Activated B cell treated with CpG ODN at 0.5 μM for 24 hours (primary cell): ENCODE measurements at places on chromosomes 13 and 19. TPM values are rescaled to one million over a fixed set of nuclear protein-coding genes. Genes with fewer than 3 reads are reported as not detected.

- DNase-seq: peak; percentile 39
These were observed 16.0 kb downstream of the PIP5K1C start for GRCh38 chr19:3684054-3684816.

GRCh38 chr13:22018836-22019210, 347.9 kb downstream of the FGF9 start:
- DNase-seq: no peak

GRCh38 chr13:93477238-93477637, 250.6 kb downstream of the GPC6 start:
- DNase-seq: no peak

DNA sequence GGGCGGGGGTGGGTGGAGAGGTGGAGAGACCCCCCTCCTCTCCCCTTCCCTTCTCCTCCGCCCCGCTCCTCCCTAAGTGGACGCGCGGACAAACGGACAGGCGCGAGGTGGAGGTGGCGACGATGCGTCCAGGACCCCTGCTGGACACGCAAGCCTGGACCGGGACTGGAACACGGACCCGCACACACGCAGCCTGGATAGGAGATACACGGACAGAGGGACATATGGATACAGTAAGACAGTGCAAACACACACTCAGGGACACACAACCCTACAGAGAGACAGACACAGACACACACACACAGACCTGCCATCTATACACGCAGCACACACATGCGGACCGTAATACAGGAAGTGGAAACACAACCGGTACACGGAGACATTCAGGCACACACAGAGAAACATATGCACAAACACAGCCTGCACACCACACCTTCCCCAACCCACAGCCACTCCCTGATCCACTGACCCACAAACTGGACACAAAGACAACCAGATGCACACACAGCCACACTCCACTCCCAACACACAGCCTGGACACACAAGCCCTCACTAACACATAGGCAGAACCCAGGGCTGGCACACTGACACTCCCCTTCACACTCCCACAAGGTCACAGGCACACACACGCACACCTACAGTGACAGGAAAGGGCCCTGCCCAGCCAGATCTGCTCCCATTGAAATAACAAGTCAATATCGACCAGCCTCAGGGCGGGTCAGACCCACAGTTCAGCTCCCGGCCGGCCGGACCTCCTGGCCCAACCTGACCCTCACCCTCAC, 696 bp upstream of the ERFL start:
- DNase-seq: no peak

- DNase-seq: no peak
These were observed 75.2 kb upstream of the MCF2L start for GRCh38 chr13:112893570-112894422.

DNA sequence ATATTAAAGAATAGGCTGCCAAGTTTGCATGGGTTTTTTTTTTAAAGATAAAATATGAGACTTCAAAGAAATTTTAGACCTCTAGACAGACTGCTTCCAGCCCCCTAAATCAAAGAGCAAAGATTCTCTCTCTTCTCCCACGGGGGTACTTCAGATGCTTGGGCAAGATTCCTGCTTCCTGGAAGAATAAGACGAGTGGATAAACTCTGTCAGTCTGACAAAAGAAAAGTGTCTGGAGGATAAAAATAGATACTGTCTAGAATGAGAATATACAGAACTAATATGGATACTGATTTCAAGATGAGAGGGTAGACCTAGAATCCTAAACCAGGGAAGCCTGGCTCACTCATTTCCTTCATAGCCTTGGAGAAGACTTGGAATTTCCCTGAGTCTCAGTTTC, 435.1 kb downstream of the FOXO1 start:
- DNase-seq: no peak

The PSG1 gene
- not detected in 2 replicates for total RNA-seq

GRCh38 chr19:18507727-18508440, 14.0 kb downstream of the ELL start:
- DNase-seq: no peak

- no peak for DNase-seq
These were observed 2.5 kb downstream of the BSG start for GRCh38 chr19:574658-575526.

- DNase-seq: no peak
These were observed 241.3 kb downstream of the DACH1 start for GRCh38 chr13:71625694-71626093.

GRCh38 chr19:42452590-42452989, 9.8 kb upstream of the CXCL17 start:
- DNase-seq: no peak

DNA sequence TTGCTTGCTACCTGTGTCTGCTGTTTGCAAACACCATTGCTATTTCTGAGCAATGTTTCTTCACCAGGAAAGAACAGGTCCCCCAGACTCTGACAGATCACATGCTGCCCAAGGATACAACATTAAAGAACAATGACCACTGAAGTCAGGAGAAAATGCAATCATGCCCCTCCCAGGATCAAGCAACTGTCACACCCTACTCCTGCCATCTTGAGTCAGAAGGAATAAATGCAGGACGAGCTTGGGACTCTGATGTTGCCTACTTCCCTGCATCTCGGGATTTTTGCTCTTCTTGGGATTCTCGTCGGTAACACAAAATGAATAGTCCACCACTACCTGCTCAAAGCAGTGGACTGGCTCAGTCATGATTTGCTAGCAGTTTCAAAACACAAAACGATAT, 490.6 kb downstream of the COG6 start:
- DNase-seq: no peak

The IL17D gene
- not detected in 2 replicates for total RNA-seq

DNA sequence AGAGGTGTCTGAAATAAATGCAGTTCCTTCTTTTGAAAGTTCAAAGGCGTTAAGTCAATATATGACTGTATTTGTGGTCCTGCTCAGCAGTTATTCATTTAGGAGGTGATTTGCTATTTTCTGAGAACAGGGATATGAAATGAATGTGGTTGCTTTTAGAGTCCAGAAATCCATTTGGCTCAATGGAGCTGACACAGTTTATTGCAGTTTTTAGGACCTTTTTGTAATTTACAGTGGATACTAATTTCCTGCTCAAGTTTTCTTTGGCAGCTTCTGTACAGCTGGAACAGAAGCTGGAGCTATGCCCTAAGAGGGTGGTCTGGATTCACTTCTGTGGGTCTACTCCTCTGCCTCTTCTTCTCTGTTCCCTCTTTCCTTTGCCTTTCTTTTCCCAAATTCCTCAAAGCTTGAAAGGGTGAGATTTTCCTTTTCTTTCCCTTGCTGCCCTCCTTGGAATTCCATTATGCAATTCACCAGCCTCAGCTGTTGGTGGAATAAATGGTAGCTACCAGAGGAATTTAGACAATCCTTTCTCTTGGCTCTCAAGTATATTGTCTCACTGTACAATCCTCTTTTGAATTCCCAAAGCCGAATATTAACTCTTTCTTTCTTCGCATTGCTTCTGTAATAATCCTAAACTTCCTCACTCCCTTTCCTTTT, 39.9 kb downstream of the ITGBL1 start:
- no peak for DNase-seq

- peak; percentile 48 for DNase-seq
These were observed 10.1 kb upstream of the SLC25A42 start for GRCh38 chr19:19053508-19054314.

The ZNF729 gene
- not detected in 2 replicates for total RNA-seq

DNA sequence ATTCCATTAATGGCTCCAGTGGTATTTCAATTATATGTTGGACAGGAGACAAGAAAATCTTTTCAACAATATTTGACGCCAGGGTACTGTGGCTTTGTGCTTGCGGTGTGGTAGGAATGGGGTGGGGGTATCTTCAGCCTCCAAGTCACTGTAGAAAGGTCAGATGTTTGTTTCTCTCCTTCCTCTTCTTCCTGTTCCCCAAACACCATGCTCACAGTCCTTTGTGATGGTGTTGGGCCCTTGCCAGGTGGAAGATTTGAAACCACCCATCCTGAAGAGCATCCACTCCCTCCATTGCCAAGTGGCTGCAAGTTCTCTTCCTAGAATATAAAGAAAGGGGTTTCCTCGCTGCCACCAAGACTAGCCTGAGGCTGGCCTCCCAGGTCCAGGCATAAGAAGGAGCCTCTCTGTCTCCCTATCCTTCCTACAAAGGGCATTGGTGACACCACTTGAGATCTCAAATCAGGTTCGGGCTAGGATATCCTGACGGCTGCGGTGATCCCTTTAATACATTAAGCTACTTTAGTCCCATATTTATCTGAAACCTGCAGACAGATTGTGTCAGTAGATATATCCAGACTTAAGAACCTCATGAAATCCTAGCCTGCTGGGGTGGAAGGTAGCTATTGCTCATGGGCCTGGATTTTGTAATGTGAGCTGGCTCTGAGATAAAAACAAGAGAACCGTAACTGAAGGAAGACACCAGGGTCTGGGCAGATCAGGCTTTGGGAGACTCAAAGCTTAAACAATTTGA, 64.3 kb upstream of the SIAH3 start:
- no peak for DNase-seq

- no peak for DNase-seq
These were observed 40.5 kb upstream of the CNMD start for GRCh38 chr13:52780092-52780491.

The COL4A1 gene
- total RNA-seq: not detected in 2 replicates

The ZNF471 gene
- 1.8 and 2.1 TPM in 2 replicates for total RNA-seq

The OR10H1 gene
- total RNA-seq: 0.05 TPM in 1 of 2 replicates, not detected in the other
